ENCODE measurements at places on chromosomes 12 and 14.
A peak's percentile ranks its signal among the peaks of the same experiment; 100 is the strongest.

GRCh38 chr14:103527408-103528145 lies 1.4 kb upstream of the TRMT61A start:
- DNase-seq, result no peak

- DNase-seq, result no peak
Measured at GRCh38 chr12:132163911-132164288, 19.6 kb downstream of the NOC4L start.

DNA sequence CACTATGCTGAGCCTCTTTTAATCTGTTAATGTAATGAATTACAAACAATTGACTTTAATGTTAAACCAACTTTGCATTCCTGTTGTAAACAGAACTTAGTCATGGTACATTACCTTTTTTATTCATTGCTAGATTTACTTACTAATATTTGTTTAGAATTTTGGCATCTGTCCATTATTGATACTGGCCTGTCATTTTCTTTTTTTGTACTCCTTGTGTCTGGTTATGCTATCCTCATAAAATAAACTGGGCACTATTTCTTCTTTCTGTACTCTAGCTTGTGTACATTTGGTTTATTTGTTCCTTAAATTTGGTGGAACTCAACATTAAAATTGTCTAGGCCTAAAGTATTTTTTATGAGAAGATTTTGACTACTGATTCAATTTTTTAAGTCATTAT lies 32.1 kb downstream of the SPATA7 start:
- no peak for DNase-seq

GRCh38 chr12:65885312-65885711 lies 61.0 kb downstream of the HMGA2 start:
- no peak for DNase-seq

DNA sequence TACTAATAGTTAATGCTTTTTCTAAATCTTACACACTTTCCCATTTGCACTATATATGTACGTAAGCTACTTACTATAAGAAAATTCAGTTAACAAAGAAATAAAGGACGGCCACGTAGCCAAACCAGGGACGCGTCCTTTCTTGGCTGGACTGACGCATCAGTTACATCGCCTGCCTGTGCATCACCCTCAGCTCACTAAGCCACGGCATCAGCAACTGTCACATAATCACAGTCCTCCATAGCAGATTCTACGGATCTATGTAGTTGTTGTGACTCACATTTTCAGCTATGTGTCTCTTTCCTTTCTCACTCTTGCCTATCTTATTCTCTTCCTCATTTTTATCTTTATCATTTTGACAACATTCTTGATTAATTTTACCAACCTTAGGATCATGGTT lies 38.1 kb upstream of the C12orf50 start:
- no peak for DNase-seq

DNA sequence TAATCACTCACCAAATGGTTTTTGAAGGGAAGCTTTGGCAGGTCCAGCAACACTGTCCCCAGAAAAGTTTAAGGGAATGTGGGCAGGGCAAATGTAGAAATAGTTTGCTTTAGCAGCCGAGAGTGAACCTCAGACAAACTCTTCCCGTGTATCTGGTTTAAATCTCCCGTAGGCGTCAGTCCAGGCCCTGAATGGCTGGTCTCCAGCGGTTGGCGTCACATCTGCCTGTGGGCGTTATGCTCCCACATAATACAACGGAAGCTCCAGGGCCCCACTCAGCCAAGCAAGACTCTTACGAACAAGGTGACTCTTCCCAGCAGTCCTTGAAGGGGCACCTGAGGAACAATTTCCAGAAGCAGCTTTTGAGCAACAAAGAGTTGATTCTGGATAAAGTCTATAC lies 942 bp downstream of the ZC2HC1C start:
- no peak for DNase-seq

GRCh38 chr12:7787574-7788293 lies 1.5 kb upstream of the NANOG start:
- DNase-seq, result no peak

- DNase-seq, result peak; percentile 93
Measured at GRCh38 chr12:122965851-122966742, at the start of gene ABCB9. Gene ABCB9 (minus strand): TSS chr12:122966463. CDS start chr12:122960235, 6,228 bp downstream.

- peak; percentile 32 for DNase-seq
Measured at GRCh38 chr12:28872654-28873268, 276.3 kb upstream of the FAR2 start.

DNA sequence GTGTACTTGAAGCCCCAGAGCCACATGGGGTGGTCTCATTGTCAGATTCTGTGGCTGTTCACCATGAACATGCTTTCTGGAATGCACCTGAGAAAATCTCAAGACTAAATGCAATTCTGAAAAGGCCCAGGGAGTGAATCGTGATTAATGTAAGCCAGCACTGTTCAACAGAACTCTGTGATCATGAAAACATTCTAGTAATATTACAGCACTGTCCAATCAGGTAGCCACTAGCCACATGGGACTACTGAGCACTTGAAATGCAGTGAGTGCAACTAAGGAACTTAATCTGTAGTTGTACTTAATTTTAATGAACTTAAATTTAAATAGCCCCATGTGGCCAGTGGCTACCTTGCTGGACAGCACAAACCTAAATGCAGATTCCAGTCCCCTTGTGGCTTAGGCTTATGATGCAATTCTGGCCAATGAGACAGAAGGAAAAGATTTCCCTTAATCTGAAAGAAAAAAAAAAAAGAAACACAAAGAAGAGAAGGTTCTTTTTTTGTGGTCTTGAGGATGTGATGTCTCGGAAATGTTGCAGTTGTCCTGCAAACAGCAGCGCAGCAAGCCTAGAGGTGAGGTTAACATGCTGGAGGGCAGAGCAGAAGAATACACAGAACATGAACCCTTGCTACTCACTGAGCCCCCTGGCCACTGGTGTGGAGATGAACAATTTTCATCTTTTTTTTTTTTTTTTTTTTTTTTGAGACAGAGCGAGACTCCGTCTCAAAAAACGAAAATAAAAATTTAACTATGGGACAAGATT lies 48.2 kb downstream of the SPPL3 start:
- DNase-seq, result no peak

DNA sequence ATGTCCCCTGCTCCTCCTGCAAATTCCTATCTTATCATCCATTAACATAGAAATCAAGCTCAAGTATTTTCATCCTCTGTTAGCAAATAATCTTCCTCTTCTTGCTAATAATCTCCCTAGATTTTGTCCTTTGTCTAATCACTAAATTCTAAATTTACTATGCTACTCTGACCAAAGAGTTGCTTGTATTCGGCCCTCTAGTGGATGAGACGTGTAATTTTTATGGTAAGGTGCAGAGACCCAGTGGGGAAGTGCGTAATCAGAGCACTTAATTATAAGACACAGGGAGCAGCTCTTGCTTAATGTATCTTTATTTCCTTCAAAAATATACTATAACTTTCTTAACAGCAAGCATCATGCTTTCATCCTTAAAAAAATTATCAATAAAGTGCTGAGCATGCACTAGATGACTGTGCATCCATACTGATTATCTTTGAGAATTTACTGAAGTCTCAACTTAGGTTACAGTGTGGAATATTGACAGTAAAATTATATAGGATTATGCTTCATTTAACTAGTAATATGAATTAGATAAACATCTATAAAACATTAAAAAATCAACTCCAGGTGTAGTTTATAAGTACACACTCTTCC lies 212.6 kb downstream of the SLC16A7 start:
- no peak for DNase-seq

- DNase-seq, result no peak
Measured at GRCh38 chr12:28242129-28242495, 51.9 kb downstream of the CCDC91 start.

DNA sequence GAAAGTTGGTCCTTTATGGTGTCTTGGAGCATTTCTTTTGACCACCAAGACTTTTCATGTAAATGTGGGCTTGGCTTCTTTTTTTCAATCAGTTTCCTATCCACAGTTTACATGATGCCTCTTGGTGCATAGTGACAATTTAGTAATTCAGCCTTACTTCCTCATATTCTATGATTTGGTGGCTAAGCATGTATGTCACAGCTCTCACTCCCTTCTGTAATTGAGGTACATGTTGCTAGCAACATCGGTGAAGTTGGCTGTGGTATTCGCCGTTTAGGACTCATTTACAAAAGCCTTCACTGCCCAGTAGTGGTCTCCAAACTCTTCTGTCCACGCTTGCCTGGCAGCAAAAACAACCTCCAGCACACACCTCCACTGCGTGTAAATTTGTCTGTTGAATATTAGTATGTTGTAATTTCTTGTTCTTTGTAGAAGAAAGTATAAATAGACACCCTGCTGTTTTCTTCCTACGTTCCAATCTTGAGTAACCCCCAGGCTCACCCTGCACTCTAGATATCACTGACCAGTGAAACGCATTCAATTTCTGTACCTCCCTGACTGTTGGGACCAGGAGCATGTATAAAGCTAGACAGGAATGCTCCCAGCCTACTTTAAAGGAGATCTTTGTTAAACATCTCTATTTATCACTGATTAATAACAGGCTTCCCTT lies 90.4 kb downstream of the PPP2R5C start:
- DNase-seq, result no peak

DNA sequence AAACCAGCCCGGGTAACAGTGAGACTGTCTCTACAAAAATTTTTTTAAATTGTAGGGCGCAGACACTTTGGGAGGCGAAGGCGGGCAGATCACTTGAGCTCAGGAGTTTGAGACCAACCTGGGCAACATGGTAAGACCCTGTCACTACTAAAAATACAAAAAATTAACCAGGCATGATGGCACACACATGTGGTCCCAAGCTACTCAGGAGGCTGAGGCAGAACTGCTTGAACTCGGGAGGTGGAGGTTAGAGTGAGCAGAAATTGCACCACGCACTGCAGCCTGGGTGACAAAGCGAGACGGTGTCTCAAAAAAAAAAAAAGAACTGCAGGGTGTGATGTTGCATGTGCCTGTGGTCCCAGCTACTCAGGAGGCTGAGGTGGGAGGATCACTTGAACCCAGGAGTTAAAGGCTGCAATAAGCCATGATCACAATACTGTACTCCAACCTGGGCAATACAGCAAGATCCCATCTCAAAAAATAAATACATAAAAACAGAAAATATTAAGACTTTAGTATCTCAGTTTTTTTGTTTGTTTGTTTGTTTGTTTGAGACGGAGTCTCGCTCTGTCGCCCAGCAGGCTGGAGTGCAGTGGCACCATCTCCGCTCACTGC lies 16.9 kb downstream of the ATXN2 start:
- no peak for DNase-seq

DNA sequence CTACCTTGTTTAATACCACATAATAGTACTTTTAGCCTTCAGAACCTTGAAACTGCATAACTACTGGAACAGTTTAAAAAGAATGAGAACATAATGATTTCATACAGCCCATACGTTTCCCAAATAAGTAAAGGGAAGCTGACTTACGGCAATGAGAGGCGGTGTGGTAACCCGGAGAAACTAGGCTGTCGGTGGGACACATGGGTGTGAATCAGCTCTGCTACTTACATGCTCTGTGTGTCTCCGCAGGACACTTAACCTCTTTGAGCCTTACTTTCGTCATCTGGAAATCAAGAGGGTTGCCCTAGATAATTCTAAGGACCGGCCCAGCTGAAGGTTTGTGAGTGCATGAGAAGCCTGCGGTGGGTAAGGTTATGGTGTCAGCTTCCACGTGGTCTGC lies 49.3 kb upstream of the PLEKHG3 start:
- DNase-seq, result no peak

DNA sequence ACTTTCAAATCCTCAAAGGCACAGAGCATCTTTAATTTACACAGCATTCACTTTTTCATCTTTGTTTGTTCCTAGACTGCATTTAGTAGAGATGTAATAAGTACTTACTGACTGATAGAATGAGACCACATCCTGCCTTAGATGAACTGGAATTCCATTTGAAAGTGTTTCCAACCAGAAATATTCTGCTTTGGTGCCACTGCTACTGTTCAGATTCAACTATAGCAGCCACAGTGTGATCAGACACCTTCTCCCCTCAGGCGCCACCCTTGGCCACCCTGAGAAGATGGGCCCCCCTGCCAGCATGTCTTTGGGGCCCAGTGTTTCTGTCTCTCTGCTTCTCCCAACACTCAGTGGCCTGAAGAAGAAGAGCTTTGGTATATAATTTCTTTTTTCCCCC lies 449.1 kb downstream of the RAD51B start:
- DNase-seq, result no peak

DNA sequence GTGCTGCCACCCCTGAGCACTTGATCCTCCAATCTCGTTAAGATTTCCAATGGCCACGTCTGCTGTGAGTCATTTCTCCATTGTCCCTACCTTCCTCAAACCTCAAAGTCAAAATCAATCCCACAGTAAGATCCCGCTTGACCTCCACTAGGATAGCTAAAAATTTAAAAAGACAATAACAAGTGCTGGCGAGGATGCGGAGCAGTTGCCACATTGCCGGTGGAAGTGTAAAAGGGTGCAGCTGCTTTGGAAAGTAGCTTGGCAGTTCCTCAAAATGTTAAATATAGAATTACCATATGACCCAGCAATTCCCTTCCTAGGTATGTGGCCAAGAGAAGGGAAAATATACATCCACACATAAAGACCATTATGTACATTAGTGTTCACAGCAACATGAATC lies 9.5 kb upstream of the BCL7A start:
- DNase-seq, result no peak

DNA sequence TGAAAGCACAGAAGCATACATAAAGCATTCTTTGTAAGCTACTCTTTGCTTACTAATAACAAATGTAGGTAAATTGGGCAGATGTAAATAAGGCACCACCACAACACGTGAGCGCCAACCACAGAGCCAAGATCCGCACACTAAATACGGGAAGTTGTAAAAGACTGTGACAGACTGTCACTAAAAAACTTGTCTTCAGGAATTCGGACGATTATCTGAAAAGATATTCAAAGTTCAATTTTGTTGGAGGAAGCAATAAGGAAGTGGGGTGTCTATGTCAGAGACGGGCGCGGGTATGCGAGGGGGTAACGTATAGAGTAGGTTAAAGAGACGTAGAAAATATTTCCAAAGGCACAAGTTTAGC lies 1.5 kb upstream of the HSP90B1 start:
- peak; percentile 55 for DNase-seq

- no peak for DNase-seq
Measured at GRCh38 chr12:131459773-131460365, 251.0 kb upstream of the SFSWAP start.

DNA sequence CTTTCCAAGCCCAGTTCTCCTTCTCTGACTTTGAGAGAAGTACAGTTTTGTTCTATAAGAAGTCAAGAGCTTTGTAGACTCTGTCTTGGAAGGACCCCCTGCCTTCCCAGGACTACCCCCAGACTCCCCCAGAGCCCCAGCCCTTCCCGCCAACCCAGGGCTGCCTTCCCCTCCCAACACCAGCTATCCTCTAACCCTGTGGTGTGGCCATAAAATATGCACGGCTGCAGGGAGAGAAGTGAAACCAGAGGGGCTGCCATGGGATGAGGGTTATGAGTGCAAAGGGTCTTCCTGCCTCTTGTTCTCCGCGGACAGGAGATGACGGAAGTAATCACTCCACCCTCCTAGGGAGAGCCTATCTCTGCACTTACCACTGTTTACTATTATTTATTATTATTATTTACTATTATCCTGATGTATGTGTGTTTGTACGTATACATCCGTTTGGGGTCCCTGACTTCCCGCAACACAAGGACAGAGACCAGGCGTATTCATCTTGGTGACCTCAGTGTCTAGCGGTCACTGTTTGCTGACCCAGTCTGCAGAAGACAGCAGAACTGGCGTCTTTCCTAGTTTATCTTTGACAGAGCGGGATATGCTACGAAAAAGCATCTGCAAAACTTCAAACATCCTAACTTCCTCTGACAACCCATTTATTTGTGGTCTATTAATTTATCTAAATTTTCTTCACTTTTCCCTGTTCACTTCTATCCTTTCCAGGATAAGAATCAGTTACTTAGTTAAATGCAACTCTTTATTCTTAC lies 3.5 kb upstream of the SCNN1A start:
- DNase-seq, result no peak

Measured in stimulated activated CD4-positive, alpha-beta T cell treated with anti-CD3 and anti-CD28 coated beads, Interleukin-2, amount 100 ng/mL, for 24 hours (primary cell).